Transverse colon (tissue), 4 donors: ENCODE measurements at places on chromosomes 2 and 18.
A peak's percentile ranks its signal among the peaks of the same experiment; 100 is the strongest.

- peak; percentile 74 for DNase-seq
Observed at GRCh38 chr2:96768083-96768561, 7.4 kb downstream of the CNNM4 start.

DNA sequence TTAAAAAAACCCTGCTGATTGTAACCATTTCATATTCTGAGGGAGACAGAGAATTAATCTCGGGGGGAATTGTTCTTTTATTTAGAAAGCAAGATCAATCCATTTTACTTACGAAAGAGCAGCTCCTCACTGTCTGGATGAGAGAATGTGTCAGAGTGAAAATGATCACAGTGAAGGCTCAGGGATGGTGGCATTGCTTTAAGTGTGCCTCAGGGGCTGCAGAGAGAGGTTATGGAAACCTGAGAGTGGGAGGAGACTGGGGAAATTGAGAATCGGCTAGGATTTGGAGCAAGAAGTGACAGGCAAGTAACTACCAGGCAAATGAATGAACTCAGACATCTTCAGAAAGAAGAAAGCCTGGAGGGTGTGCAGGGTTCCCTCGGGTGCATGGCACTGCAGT, 34.2 kb downstream of the MRPL35 start:
- DNase-seq: no peak

GRCh38 chr2:212994976-212995375, 156.4 kb downstream of the IKZF2 start:
- DNase-seq: no peak

GRCh38 chr2:31353179-31353578, 61.4 kb downstream of the XDH start:
- DNase-seq: no peak

DNA sequence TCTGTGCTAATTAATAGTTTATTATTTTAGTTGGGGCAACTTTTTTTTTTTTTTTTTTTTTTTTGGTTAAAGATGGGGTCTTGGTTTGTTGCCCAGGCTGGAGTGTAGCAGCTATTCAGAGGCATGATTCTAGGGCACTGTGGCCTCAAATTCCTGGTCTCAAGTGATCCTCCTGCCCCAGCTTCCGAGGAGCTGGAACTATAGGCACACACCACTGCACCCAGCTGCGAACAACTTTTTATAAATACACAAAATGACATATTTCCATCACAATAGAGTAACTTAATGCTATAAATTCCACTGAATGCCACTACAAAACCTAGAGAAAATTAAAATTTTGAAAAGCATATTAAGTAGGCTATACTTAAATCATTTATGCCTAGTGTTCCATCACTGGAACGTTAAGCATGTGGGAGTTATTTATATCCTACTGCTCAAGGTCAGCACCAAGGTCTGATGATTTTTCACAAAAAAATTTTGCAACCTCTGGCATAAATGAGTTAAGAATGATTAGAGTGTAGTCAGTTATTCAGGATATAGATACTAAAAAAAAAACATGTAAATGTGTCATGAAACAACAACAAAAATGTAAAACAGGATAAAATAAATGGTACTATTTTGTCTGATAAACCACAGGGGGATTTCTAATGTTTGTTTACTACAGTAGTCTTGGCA, 46.8 kb downstream of the GFPT1 start:
- no peak for DNase-seq

- DNase-seq: no peak
Observed at GRCh38 chr2:136247204-136247950, 129.4 kb upstream of the CXCR4 start.

GRCh38 chr2:143572421-143572820, 443.2 kb downstream of the ARHGAP15 start:
- DNase-seq: no peak

DNA sequence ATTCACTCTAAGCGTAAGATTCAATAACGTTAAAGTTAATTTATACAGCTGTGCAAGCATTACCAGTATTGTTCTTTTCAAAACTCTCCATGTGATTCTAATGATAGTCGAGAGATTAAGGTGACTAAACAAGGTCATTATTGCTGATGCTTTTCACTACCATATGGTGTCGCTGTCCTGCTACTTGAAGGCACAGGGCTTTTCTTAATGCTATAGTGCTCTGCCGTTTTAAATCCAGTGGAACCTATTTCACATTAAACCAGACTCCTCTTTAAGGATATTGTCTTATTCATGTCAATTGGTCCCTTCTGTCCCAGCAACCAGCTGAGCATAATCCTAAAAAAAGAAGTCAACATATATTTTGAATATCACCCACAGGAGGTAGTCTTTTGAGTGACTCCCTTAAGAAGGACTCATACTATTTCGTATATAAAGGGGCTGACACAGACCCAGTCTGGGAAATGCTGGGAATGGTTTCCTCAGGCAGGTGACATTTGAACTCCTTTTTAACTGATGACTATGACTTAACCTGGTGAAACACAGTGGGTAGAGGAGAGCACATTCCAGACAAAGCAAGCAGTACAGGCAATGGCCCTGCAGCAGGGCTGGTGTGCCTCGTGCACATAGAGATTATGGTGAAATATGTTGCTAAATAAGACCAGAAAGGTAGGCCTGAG, 53.9 kb upstream of the CYTIP start:
- DNase-seq: no peak
